ENCODE measurements at places on chromosomes 1 and 21.

DNA sequence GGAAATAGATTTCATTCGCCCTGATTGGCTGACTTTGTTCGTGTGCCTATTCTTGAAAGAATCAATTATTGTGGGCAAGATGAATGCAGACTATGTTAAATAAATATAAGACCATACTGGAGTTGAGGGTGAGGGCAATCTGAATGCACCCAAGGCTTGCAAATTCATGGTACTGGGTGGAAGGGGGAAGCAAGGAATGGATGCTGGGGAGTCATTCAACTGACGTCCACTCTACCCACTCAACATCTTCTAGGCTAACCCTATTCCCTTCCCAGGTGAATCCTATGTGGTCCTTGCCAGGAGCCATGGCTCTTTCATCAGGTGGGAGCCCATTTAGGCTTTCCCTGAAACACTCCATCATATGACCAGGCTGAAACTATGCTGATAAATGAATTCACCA lies 5.7 kb upstream of the CYP4B1 start:
- no peak for DNase-seq

DNA sequence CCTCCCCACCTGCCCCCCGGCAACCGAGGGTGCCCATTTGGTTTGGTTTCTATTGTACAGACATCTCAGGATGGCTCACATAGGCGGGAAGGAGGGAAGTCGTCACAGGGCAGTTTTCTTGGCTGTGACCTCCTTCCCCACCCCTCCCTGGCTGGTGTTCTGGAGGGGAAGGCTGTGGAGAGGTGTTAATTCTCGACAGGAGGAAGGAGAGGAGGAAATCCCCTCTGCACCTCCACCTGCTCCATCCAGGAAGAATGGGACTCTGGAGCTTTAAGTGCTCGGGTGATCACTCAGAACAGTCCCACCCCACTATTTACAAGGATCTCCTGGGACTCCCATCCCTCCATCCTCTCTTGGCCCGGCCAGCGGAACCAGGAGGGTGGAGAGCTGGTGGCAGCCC lies 7.6 kb downstream of the MEX3A start:
- no peak for DNase-seq

- DNase-seq = no peak
These were observed 90.4 kb downstream of the DHRS3 start for GRCh38 chr1:12527564-12527963.

- DNase-seq = no peak
These were observed 4.5 kb downstream of the PARP1 start for GRCh38 chr1:226403201-226404034.

DNA sequence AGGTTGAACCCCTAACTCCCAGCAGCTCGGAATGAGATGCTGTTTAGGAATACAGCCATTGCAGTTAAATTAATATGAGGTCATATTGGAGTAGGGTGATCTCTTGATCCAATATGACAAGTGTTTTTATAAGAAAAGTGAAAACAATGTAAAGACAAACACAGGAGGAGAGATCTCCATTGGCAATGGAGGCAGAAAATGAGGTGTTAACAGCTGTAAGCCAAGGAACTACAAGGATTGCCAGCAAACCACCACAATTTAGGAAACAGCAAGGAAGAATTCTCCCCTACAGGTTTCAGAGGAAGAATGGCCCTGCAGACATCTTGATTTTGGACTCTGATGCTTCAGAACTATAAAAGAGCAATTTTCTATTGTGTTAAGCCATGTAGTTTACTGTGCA lies 774.3 kb downstream of the MRPL39 start:
- no peak for DNase-seq

DNA sequence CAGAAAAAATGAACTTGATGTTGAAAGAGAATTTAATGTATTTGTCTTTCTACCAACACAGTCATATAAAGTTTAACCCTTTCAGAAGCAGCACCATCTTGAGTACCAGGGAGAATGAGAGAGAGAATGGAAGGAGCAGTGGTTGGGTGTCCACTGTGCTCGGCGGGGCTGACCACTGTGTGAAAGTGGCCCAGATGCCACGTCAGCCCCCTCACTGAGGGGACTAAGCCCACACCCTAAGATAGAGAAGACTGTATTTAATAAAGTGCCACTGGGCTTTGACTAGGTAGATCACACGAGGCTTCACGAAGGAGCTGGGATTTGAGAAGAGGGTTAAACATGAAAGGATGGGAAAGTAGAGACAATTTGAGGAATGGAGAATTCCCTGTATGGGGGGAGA lies 31.2 kb downstream of the BATF3 start:
- DNase-seq = no peak

DNA sequence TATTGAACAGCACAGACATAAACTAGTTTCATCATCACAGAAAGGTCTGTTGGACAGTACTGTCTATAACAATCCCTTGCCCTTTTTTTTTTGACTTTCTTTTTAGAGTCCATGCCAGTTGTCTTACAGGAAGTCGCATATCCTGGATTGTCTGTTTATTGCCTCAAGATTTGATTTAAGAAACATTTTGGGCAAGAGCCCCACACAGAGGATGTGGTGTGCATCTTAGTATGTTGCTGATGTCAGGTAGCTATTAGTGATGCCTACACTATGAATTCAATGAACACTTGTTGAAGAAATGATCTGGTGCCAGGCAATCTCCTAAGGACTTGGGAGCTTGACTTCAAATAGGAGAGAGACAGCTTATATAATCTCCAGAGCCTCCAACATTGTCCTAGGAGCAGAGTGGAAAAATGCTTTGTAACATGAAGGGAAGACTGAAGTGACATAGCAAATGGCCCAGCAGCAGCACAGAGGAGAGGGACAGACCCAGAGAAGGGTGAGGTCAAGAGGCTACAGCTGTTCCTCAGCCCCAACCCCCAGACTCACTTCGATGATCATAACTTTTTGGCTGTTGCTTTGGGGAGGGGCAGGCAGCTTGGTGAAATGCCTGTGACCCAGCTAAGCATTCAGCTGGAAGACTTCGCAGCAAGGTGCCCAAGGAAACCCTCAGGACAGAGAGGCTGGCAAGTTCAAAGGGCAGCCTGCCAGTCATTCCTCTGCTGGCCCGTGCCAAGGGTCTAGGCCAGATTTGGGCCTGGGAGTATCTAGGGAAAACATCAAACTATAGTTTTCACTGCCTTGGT lies 7.5 kb upstream of the RAB29 start:
- no peak for DNase-seq

- DNase-seq = peak; percentile 24
These were observed 177.7 kb downstream of the ADSS2 start for GRCh38 chr1:244273845-244274619.

- peak; percentile 33 for DNase-seq
These were observed 22.1 kb upstream of the EFNA1 start for GRCh38 chr1:155105604-155106011.

Measured in left ventricle myocardium inferior (tissue), 1 donor.